Stimulated activated CD4-positive, alpha-beta T cell treated with anti-CD3 and anti-CD28 coated beads, Interleukin-15, amount 100 ng/mL, for 1 hour (primary cell): ENCODE measurements at places on chromosomes 11 and 22.

DNA sequence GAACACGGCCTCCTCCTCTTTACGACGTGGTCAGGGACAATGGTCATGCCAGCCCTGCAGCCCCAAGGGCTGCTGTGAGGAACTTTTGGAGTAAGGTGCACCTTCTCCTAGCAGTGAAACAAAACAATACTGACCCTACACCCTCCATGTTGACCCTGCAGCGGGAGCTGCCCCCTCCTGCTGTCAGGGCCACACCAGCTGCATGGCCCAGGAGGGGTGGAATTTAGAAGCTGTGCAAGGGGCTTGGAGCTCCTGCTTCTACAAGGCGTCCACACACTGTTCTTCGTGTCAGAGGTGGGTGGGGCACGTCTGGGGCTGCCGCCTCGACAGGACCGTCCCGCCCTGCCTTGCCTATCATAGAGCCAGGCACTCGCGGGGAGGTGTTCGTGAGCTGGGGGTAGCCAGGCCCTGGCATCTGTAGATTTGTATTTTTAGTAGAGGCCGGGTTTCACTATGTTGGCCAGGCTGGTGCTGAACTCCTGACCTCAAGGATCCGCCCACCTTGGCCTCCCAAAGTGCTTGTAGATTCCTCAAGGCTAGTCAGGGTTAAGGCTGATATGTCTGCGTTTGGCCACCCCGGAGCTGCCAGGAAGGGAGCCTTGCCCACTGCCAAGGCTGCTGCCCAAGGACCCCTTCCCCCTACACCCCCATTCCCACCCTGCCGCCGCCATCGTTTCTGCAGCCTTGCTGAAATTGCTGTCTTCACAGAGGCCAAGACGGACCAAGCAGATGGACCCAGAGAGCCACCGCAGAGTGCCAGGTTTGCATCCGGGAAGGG is 15.9 kb downstream of the INCENP start:
- no peak for DNase-seq

GRCh38 chr11:46039990-46040389 is 81.3 kb downstream of the PHF21A start:
- DNase-seq: no peak

- no peak for DNase-seq
Observed at GRCh38 chr22:37320726-37321677, 38.7 kb downstream of the CYTH4 start.

GRCh38 chr22:28019360-28019759 is 100.3 kb upstream of the PITPNB start:
- DNase-seq: no peak

DNA sequence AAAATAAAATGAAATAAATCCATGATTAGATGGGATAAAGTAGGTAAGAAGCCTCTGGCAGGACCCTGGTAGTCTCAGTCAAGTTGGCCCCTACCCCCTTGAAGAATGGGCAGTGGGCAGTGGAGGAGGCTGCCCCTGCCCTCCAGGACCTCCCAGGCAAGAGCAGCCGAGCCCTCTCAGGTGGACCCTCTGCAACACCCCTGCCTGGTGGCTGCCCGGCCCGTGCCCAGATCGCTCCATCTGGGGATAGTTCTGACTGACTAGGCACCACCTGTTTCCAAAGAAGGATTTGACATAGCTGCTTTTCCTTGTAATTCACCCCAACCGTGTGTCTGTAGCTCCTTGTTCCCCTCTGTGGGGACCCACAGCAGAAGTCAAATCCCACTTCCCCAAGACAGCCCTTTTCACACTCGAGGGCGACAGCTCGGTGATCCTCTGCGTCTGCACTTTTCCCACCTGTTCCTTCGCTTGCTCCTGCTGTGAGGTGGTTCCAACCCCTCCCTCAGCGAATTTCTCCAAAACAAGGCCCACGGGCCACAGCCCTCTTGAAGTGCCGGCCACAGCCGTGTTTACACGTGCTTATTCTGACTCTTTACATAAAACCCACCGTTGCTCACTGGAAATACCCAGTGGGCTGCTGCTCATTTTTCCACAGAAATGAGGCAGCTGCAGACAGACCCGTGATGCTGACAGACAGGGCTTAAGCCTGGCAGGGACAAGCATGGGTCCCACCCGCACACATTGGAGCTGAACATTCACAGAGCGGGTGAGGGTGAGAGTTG is 5.5 kb upstream of the TMPRSS13 start:
- no peak for DNase-seq

- no peak for DNase-seq
Observed at GRCh38 chr11:95520369-95521132, 269.0 kb downstream of the FAM76B start.

GRCh38 chr22:29610780-29611179 is 7.3 kb downstream of the NF2 start:
- no peak for DNase-seq

DNA sequence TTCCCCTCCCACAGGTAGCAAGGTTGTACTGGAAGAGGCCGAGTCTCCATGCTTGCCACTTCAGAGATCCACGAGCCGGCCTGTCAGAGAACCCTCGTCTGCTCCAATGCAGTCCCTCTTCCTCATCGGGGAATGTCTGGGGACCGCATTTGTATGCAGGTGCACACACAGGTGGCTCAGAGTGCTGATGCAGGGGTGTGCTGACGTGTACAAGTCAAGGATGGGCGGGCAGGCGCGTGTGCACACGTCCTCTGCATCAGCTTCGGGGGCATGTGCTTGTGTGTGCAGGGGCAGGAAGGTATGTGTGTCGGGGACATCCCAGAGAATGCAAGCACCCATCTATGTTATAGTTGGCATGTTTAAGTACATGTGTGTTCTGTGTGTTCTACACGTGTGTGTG is 49.4 kb downstream of the ELFN2 start:
- DNase-seq: no peak

GRCh38 chr11:114784891-114785290 is 106.6 kb downstream of the NXPE2 start:
- no peak for DNase-seq

GRCh38 chr11:54558919-54559318 is 44.9 kb downstream of the OR4C46 start:
- DNase-seq: no peak

DNA sequence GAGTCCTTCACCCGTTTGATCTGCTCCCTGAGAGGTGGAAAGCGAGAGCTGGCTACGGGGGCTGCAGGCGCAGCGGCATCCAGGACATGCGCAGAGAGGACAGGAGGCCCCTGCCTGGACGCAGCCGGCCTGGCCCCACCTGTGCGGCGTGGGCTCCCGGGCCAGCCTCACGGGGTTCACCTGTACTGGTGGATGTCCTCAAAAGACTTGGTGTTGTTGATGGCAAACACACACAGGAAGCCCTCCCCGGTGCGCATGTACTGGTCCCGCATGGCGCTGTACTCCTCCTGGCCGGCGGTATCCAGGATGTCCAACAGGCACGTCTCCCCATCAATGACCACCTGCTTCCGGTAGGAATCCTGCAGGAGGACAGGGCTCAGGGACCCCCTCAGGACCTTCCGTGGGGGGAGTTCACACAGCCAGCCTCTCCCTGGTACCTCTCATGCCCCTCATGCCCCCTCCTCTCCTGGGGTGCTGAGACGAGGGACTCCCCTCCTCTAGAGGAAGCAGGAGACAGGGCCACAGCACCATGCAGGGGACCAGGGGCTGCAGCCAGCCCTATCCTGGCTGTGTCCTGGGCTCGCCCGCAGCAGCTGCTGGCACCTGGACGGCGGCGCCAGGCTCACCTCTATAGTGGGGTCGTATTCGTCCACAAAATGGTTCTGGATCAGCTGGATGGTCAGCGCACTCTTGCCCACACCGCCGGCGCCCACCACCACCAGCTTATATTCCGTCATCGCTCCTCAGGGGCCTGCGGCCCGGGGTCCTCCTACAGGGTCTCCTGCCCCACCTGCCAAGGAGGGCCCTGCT is 1.6 kb downstream of the HRAS start:
- DNase-seq: no peak

- peak; percentile 39 for DNase-seq
Observed at GRCh38 chr11:114059278-114059983, at the start of gene ZBTB16. TSS of gene ZBTB16 (plus strand) at chr11:114059711. CDS start at chr11:114063301, 3,590 bp downstream.

DNA sequence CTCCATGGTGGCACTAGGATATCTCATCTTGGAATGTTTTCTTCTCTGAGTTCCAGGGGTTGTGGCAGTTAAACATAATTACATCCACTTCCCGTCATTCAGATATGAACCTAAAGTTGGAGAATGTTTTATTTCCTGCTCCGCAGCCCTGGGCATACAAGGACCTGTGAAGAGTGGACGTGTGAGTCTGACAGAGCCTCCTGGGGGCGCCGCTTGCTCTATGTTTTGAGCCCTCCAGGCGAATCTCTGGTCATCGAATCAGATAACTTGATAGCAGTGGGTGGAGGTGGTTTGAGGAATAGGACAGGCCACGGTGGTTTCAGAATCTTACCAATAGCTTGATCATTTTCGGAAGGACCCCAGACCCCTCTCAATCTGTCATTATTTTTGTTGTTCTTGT is 174.2 kb downstream of the NTM start:
- no peak for DNase-seq

GRCh38 chr22:26892166-26893041 is 235.0 kb downstream of the MIAT start:
- DNase-seq: no peak

GRCh38 chr11:65941720-65942310 is 3.5 kb upstream of the TSGA10IP start:
- DNase-seq: no peak

DNA sequence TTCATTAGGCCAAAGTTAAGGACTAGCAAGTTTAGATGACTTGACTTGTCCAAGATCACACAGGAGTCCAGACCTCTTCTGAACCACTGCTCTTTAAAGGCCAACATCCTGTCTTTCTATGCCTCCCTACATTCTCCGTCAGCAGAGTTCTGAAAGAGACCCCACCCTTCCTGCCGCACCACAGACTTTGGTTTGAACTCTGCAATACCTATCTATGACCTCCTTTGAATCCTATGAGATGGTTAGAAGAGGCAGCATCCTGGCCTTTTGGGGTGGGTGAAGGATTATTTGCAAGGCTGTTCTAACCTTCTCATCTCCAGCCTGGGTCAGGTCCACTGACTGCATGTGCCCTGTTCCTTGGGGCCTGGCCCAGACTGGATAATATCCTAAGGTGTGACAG is 4.3 kb upstream of the RRM1 start:
- DNase-seq: no peak

- DNase-seq: no peak
Observed at GRCh38 chr11:69950120-69950519, 128.0 kb upstream of the ANO1 start.

- DNase-seq: no peak
Observed at GRCh38 chr11:11770296-11770695, 71.5 kb upstream of the USP47 start.

GRCh38 chr22:44709881-44710392 is 7.9 kb downstream of the PRR5 start:
- DNase-seq: no peak

DNA sequence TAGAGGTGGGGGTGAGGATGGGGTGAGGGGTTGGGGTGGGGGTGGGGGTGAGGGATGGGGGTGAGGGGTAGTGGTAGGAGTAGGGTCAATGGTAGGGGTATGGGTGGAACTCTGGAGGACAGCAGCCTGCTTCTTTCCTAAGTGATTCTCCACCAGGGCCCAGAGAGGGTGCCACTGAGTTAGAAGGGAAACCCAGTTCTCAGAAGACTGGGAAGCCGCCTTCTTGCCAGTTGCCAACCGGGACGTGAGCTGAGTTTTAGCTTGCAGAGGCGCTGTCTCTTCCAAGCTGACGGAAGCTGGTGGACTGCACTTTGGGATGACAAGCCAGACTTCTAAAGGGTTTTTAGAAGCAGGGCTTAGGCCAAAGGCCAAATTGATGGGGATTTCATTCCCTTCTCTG is 104.4 kb downstream of the NAT10 start:
- no peak for DNase-seq

- DNase-seq: no peak
Observed at GRCh38 chr22:35677460-35678187, 29.4 kb downstream of the APOL6 start.

DNA sequence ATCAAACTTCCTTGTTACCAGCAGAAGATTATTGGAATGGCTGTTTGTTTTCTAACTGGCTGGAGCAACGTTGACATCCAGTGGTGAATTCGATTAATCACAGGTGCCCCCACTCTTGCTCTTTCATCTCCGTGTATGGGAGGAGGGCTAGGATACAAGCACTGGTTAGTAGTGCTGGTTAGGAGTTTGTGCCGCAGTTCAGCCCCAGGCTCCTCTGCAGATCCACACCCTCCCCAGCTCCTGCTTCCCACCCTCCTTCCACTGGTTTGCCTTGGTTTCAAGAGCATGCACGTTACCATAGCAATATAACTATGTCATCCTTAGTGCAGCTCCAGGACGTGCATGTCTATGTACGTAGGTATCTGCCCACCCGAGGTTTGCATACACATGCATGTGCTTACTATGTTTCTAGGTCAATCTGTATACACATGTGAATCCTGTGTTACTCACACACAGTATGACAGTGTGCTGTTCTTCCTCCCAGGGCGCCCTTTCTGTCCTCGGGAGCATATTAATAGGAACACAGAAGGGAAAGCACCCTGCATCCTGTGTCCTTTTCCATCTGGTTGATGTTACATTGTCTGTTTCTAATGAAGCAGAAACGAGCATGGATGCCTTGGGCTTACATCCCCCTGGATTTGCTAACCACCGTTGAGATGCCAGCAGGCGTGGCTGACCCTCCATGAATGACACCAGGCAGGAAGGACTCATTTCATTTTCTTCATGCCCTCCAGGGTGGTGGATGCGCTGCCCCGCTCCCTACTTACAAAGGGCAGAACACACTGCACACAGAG is 539.3 kb downstream of the OPCML start:
- no peak for DNase-seq

DNA sequence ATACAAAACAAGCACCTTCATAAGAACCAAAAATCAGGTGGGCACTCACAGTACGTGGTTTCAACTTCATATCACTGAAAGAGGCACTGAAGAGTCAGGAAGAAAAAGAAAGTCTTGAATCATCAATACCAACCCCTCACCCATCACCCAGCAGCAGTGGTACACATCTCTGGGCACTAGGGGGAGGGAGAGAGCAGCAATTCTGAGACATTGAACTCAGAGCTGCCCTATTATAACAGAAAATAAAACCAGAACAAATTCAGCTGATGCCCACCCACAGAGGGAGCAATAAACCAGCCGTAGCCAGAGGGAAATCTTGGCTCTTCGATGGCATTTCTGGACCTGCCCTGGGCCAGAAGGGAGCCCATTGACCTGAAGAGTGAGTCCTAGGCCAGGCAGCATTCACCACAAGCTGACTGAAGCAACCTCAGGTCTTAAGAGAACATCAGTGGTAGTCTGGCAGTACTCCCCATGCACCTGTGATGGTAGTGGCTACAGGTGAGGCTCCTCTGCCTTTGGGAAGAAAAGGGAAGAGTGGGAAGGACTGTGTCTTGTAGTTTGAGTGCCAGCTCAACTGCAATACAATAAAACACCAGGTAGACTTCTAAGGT is 42.2 kb upstream of the FAM181B start:
- no peak for DNase-seq

- DNase-seq: no peak
Observed at GRCh38 chr11:36719358-36720107, 121.5 kb upstream of the RAG2 start.
